ENCODE measurements at places on chromosomes 13 and 19. TPM values are rescaled to one million over a fixed set of nuclear protein-coding genes. Genes with fewer than 3 reads are reported as not detected.

The DNM2 gene
- total RNA-seq, result 94.9 TPM

The STXBP2 gene
- total RNA-seq, result 32.4 TPM

The MEIOSIN gene
- total RNA-seq, result not detected

The DMWD gene
- total RNA-seq, result 61.1 TPM

The RPS15 gene
- total RNA-seq, result 743 TPM

The ZNF585A gene
- 11.5 TPM for total RNA-seq

DNA sequence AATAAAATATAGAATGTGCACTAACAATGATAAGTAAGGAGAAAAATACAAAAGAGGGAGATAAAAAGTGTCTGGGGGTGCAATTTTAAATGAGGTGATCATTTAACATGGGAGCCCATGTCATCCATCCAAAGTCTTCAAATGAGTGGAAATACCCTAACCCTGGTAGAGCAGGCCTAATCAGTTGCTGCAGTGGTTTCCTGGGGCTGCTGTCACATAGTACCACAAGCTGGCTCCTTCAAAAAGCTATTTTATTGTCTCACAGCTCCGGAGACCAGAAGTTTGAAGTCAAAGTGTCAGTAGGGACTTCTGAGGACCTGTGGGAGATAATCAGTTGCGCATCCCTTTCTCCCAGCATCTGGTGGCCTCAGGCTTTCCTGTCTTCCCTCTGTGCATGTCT lies 717.9 kb downstream of the DIAPH3 start:
- DNase-seq, result no peak

GRCh38 chr19:41050426-41050825 lies 37.8 kb upstream of the CYP2A13 start:
- DNase-seq, result no peak

DNA sequence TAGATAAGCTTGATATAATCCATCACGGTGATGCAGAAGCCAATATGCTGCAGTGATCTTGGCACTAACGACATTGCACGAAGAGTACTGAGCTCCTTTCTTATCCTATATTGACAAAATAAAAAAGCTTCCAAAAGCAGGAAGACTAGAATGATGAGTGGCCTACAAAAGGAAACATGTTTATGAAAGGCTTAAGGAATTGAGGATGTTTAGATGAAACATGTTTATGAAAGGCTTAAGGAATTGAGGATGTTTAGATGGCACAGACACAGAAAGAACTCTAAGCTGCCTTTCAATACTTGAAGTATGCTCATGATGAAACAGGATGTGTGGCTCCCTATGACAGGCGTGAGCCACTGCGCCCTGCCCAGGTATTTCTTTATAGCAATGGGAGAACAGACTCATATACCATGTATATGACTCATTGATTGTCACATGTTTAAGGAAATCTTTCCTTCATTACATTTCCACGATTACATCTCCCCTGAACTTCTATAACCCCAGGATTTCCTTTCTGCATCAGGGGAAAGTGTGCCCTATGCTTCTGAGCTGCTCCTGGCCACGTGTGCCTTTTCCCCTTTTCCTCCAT lies 690.8 kb upstream of the ARGLU1 start:
- no peak for DNase-seq

GRCh38 chr13:30751183-30751933 lies 16.0 kb downstream of the ALOX5AP start:
- no peak for DNase-seq

- peak; percentile 93 for DNase-seq
These were observed 708 bp upstream of the ERCC1 start for GRCh38 chr19:45424191-45425058.

DNA sequence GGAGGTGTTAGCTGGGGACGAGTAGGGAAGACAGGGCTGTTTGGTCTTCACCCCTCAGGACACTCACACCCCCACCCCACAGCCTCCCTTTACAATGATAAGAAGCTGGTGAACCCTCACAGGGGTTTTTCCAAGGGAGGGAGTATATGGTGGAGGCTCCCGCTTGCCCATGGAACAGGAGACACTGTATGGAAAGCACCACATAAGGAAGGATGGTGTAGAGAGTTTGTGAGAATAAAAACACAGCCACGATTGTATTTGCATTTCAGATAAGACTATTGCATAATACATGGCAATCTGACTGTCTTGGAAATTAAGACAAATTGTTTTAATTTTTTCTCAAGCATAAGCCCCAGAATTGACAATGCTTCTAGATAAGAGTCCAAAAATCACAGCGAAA lies 46.9 kb downstream of the TNFSF13B start:
- no peak for DNase-seq

DNA sequence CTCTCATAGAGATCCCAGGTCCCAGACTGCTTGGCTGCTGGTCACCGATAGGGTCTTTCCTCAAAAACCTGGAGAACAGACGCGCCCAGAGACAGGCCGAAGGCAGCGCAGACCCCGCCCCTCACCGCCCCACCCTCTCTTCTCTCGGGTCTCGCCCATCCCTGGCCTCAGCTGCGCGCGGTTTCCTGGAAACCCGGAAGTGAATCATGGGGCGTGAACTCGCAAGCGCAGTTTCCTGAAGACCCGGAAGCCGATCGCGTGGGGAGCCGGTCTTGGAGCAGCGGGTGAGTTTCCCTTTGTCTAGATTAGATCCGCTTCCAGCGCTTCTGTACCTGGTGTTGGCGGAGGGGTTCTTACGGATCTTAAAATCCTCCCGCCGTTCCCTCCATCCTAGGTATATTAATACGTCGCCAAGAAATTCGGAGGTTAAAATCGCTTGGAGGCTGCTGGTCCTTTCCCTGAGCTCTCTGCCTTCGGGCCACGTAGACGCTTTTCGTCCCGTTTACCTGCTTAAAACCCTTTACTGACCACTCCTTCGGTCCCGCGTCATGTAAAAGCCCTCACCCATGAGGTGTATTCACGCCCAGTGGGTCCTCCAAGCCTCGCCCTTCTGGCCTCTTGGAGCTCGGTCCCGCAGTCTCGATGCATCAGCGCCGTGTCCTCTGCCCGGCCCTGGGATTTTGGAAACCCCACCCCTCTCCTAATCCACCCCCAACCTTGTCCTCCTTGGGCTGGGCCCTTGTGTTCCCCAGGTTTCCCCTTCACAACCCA lies at the start of gene ZNF578:
ZNF578 (plus strand) TSS at position 230 of the 771 bp plus-strand sequence. CDS start 48,293 bp downstream, outside the sequence.
- peak; percentile 94 for DNase-seq

- DNase-seq, result peak; percentile 58
These were observed 9.8 kb downstream of the JOSD2 start for GRCh38 chr19:50501186-50501567.

DNA sequence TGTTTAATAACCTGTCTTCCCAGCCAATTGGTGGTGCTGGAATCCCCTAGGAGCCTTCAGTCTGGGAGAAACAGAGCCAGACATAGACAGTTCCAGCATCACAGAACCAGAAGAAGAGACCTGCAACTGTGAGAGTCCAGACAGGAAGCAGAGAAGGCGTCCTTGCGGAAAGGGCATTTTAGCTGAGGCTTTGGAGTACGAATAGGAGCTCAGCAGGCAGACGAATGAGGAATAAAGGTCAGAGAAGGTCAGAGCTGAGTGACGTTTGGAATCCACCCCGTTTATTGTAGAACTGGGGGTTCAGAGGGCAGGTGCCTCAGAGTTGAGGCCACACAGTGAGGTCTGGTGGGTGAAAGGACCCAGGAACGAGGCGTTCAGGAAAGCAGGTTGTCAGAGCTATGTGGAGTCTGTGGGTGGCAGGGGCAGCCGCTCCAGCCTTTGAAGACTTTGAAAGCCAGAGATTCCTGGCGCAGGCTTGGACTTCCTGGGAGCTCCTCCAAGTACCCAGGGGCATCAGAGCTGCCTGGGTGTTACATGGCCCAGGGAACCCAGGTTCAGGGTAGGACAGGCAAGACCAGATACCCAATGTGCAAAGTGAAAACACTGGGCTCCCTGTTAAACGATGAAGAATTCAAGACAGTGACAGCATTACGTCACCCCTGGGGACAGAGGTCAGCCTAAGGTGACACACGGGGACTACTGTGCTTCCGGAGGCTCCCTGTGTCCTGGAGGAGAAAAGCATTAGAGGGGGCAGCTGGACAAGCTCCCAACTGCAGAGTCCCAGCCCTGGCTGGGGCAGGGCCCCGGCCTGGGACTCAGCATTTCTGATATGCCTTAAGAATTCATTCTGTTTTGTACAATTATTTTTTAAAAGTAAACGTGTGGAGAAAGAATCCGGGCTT lies 5.5 kb downstream of the ARRDC2 start:
- DNase-seq, result no peak

DNA sequence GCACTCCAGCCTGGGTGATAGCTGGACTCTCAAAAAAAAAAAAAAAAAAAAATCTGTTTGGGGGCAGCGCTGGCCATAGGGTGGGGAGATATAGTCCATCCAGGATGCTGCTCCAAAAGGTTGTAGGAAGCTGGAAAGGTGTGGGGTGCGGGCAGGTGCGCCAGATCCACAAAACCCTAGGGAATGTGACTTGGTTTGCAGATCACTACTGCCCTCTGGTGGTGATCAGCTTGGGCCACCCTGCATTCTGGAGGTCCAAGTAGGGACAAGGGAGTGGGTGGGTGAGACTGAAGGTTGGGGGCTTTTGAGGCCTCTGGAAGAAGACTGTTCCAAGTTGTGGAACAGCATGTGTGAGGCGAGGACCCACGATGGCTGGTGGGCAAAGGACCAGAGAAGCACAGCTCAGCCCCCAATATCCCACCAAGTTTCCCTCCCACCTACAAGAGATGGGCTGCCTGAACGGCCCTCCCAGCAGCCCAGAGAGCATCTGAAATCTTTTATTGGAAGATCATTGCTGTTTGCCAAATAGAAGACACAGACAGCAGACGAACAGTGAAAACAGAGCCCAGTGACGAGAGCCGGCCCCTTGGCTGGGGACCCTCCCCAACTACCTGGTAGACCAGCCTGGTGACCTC lies 10.4 kb upstream of the TYK2 start:
- peak; percentile 85 for DNase-seq

DNA sequence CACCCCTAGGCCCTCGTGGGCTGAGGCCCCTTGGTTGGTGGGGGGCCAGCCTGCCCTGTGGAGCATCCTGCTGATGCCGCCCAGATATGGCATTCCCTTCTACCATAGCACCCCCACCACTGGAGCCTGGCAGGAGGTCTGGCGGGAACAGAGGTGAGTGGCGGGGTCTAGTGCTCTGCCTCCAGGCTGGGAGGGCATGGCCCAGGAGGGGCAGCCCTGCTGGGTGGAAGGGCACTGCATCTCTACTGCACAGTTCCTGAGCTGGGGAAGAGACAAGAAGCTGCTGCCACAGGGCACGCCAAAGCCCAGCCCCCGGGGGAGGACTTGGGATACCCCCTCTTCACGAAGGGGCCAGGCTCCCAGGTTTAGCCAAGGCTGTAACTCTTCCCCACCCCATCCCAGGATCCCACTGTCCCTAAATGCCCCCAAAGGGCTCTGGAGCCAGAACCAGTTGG lies 2.4 kb upstream of the KMT2B start:
- DNase-seq, result no peak

GRCh38 chr13:44902738-44903137 lies 86.5 kb downstream of the NUFIP1 start:
- DNase-seq, result no peak

DNA sequence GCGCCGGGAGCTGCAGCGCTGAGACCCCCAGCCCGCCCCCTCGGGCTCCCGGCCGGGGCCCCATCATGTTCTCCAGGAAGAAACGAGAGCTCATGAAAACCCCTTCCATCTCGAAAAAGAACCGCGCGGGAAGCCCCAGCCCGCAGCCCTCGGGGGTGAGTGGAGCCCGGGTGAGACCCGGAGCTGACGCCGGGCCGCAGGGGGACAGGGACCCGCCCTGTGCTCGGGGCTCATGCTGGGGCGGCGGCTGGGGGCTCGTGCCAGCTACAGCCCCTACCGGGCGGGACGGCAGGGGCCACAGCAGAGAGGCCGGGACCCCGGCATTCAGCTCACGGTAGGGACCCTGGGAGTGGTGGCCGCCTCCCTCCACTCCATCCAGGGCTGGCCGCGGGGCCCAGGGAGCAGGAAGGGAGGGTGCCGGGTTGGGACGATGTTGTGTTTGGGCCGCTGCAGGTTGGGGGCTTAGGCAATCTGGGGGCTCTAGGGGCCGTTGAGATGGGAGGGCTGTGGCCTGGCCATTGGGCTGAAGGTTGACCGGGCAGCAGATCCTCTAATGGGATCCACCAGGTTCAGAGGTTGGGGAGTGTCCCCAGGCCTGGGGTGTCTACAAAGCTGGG lies 482 bp downstream of the ARHGAP45 start:
- DNase-seq, result no peak
